ENCODE measurements at places on chromosomes 2 and 18.

DNA sequence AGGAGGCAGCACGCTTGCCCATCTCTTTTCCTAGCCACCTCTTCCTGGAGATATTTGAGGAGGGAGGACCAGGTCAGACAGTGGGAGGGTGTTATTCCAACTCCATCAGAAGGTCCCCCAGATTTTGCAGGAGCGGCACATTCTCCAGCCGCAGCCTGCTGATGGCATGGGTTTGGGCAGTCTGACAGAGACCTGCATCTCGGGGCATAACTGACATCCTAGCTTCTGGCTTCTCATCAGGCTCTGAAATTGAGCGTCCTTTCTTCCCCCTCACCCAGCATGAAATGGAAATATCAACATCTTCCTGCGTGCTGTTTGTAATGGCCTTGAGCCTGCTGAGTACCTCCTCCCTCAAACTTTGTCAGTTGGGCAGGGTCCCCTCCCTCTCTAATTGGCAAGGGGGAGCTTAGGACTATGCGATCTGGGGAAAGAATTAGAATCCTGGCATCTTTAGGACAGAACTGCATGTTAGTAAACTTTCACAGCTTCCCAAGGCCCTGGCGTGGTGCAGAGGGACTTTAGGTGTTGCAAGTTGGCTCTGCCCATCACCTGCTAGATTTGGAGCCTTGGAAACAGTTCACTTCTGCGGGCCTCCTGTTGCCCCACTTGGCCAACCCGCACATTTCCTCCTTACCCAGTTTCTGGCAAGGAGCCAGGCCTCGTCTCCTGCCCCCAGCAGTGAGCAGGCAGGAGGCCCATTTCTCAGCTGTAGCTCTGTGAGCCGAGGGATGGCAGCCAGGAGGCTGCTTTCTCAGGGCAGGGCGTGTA is 2.2 kb downstream of the ITM2C start:
- DNase-seq: no peak

- no peak for DNase-seq
These were observed 240.1 kb upstream of the MEX3C start for GRCh38 chr18:51437280-51438271.

DNA sequence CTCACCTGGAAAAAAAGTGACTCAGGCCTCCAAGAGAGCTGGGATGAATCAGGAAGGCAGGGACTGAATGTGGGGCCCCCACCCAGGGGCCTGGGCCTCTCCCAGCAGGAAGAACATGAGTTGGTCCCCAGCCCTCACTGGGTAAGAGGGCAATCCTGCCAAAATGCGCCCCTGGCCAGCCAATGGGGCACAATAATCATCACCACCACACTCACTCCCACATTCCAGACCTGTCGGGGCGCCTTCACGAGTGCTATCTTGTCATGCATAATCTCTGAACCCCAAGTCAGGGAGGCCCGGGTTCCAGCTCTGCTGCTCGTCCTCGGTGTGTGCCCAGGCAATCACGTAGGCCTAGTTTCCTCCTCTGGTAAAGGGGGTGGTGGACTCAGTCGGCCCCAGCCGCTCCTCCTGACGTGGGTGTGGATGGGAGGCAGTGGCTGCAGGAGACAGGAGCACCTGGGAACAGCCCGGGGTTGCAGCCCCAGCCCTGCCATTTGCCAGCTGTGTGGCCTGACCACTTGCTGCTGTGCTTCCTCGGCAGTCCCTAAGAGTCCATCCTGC is 115.1 kb downstream of the CYP26B1 start:
- DNase-seq: no peak

DNA sequence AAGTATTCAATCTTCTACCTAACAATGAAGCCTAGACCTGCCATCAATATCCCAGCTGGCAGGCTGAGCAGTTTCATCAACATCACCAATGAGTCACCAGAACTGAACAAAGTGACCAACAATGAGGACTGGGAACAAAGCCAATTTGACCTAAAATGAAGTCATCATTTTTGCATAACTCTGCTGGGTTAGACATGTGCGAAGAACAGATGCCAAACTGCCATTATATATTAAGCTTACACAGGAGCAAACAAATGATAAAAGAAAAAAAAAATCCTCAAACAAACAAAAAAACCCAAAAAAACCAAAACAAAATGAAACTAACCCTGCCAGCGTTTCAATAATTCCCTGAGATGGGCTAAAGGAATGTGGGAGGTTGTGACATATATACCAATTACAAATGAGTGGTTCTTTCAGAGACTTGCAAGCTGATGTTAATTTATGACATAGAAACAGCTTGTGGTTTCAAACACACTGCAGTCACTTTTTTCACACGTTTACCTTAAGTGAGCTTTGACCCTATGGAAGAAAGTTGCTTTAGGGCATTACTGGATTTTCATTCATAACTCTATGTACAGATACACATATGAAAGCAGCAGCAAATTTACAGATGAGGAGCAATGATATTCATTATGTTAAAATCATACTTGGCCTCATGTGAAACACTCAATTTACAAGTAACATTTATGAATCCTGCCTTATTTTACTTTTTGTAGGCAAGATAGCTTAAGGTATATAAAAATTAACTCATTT is 56.9 kb upstream of the CCDC141 start:
- DNase-seq: no peak

- DNase-seq: no peak
These were observed 66.1 kb downstream of the NAB1 start for GRCh38 chr2:190714958-190715357.

GRCh38 chr2:226180281-226180884 is 619.2 kb downstream of the IRS1 start:
- no peak for DNase-seq

GRCh38 chr18:7541835-7542234 is 25.3 kb upstream of the PTPRM start:
- no peak for DNase-seq

DNA sequence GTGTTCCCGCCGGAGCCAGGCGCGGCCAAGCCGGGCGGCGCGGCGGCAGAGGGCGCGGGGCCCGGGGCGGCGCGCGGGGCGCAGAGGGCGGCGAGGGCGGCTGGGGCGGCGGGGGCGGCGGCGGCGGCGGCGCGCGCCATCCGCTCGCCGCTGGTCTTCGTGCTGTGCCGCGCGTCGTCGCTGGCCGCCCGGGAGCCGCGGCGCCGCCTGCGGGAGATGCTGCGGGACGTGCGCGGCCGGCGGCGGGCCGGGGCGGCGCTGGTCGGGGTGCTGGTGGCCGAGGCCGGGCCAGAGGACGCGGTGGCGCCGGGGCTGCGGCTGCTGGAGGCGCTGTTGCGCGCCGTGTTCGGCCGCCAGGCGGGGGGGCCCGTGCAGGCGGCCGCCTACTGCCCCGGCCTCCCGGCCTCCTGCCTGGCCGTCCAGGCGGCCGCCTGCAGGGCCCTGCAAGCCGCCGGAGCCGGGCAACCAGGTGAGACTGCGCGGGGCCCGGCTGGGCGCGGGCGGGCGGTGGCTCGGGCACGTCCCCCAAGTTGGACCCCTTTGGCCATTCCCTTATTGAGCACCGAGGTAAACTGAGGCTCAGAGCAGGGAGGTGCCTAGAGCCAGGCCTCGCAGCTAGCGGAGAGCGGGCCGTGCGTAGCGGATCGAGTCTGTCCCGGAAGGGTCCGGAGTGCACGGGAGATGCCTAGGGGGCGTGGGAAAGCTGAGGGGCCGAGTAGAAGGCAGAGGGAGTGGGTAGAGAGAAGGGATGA is 584 bp downstream of the C2orf72 start:
- DNase-seq: no peak

GRCh38 chr18:75868031-75868430 is 440.5 kb upstream of the SMIM21 start:
- DNase-seq: no peak

DNA sequence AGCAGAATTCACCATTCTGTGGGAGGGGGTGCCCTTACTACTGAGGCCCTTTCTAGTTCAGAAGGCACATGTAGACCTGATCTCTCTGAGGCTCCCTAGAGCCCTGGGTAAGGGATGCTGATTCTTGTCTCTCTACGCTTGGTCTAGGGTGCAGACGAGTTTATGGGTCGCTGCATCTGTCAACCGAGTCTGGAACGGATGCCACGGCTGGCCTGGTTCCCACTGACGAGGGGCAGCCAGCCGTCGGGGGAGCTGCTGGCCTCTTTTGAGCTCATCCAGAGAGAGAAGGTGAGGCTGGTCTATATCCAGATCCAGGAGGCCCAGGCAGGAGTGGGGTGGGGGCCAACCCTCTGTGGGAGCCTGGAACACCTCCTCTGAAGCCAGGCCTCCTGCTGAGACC is 147.2 kb downstream of the DYSF start:
- no peak for DNase-seq

GRCh38 chr2:132542953-132543569 is 126.5 kb downstream of the GPR39 start:
- no peak for DNase-seq

GRCh38 chr2:239834143-239834542 is 191.0 kb downstream of the NDUFA10 start:
- DNase-seq: no peak

- no peak for DNase-seq
These were observed 169.6 kb upstream of the SIX2 start for GRCh38 chr2:45178854-45179253.

DNA sequence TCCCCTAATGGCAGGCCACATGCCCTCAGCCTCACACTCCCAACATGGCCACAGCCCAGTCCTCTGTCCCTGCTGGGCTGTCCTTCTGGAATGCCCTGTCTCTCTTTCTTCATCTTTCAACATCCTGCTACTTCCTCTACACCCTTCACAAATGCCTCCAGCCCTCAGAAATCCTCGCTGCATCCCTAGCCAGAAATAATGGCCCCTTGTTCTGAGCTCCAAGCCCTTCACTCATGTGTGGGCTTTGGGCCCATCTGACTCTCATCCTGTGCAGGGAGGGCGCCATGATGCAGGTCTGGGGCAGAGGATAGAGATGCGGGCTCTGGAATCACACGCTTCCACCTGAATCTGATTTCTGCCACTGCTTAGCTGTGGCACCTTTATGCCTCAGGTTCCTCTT is 181.9 kb downstream of the TNS1 start:
- no peak for DNase-seq

DNA sequence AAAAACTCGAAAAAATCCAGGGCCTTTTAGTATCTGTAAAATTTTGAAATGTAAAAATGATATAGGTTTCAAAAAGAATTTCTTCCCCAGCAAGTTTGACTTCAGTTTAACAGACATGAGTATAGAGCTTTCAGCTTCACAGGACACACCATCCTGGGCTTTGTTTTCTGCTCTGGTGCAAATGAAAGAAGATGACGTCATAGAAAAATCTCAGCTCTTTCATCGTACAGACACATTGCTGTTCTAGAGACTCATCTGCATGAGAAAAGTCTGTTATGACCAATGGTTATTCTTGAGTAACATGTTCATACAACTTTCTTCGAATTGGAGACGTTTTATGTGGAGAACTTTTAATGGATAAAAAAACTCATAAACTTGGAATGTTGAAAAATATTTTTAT is 111.7 kb upstream of the DYNAP start:
- DNase-seq: no peak

GRCh38 chr2:217833439-217833838 is 169.4 kb downstream of the TNS1 start:
- no peak for DNase-seq

- DNase-seq: no peak
These were observed 157.4 kb downstream of the LTBP1 start for GRCh38 chr2:33104052-33104623.

- DNase-seq: no peak
These were observed 80.3 kb downstream of the SLC4A3 start for GRCh38 chr2:219707496-219708285.

- no peak for DNase-seq
These were observed 17.6 kb downstream of the WNT10A start for GRCh38 chr2:218898109-218898878.

- DNase-seq: no peak
These were observed 362.3 kb downstream of the FBXO15 start for GRCh38 chr18:73785300-73785699.

GRCh38 chr2:65305934-65306333 is 78.3 kb downstream of the ACTR2 start:
- no peak for DNase-seq

- peak; percentile 61 for DNase-seq
These were observed 70.2 kb downstream of the HRH4 start for GRCh38 chr18:24530630-24531111.

DNA sequence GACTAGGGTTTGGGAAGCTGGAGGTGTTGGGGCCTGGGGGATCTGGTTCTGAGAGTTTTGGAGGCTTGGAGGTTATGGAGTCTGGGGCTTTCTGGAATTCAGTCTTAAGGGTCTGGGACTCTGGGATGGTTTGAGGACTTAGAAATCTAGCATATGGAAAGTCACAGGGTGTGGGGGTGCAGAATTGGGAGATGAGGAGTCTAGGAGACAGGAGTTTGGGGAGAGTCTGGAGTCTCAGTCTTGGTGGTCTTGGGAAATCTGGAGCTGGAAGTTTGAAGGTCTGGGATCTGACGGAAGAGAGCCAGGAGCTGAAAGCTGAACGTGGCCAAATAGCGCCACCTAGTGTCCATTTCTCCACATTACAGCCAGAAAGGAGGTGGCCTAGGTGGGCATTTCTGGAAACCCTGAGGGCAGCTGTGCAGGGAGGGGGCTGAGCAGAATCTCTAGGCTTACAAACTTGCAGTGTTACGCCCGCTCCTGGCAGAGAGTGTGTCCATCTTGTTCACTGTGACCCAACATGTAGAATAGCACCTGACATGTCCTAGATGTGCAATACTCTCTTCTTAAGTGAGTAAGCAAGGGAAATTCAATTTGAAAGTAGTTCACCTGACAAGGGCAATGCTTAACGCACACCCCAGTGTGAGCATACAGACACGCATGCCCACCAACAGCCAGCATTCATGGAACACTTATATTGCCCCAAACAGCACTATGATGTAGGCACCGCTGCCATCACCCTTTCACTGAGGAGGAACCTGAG is 204.8 kb downstream of the TFCP2L1 start:
- no peak for DNase-seq

GRCh38 chr18:38847326-38847725 is 1281.7 kb upstream of the CELF4 start:
- no peak for DNase-seq

DNA sequence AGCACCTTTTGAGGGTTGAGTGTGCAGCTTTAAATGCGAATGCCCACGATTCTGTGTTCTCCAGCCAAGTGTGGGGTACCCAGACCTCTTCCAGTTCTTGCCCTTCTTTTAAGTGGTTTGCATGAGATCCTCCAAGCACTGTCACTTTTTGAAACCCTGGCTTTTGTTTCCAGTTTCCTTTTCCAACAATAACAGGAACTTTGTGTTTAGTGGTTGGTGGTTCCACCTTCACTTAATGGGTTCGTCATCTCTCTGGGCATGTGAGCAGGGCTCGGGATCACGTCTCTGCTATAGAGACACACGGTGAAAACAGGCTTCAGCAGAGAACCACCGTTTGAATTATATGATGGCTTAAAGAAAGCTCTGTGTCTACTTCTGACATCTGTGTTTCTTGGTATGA is 197.6 kb downstream of the LDLRAD4 start:
- no peak for DNase-seq

Measured in left renal cortex interstitium (tissue), 4 donors.